ENCODE measurements at places on chromosomes 11 and 22.
A peak's percentile ranks its signal among the peaks of the same experiment; 100 is the strongest.

GRCh38 chr22:38114484-38115398, 4.3 kb upstream of the BAIAP2L2 start:
- H3K27me3 ChIP-seq, result no peaks in the 10 kb centered on the region
- peaks cover 7% of the 10 kb centered on the region for H3K4me1 ChIP-seq
- DNase-seq, result peak; percentile 86
- no peaks in the 10 kb centered on the region for H3K36me3 ChIP-seq
- no peak overlapping the region for H3K4me3 ChIP-seq

DNA sequence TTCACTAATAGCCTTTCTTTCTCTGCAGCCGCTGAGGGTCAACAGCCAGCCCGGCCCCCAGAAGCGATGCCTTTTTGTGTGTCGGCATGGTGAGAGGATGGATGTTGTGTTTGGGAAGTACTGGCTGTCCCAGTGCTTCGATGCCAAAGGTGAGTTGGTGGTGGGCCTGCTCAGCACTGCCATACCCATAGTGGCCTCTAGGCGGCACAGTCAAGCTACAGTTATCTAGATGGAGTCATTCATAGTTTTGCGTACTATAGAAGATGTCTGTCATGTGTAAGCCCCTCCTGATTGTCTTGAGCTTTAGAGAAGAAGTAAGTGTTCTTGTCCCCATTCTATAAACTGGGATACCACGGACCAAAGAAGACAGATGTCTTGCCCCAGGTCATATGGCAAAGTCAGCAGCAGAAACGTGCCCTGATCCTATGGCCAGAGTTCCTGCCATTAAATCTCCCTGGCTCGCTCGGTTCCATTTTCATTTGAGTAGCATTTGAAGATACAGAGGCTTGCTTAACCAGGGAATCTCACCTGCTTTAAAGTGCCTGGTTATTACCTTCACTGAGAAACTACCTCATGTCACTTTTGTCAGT, 42.1 kb upstream of the CRTAM start:
- peak; percentile 76 for DNase-seq
- no peaks in the 10 kb centered on the region for H3K27me3 ChIP-seq
- H3K27ac ChIP-seq, result no peak overlapping the region
- no peaks in the 10 kb centered on the region for H3K4me1 ChIP-seq
- H3K36me3 ChIP-seq, result peaks cover 59% of the 10 kb centered on the region

- DNase-seq, result no peak
- no peaks in the 10 kb centered on the region for H3K4me1 ChIP-seq
- H3K36me3 ChIP-seq, result no peaks in the 10 kb centered on the region
- no peak overlapping the region for H3K27ac ChIP-seq
Measured at GRCh38 chr11:103920449-103920848, 116.0 kb upstream of the DDI1 start.

GRCh38 chr11:112650527-112650926, 310.7 kb upstream of the NCAM1 start:
- no peak overlapping the region for H3K27ac ChIP-seq
- DNase-seq, result no peak
- peaks cover 2% of the 10 kb centered on the region for H3K27me3 ChIP-seq
- no peaks in the 10 kb centered on the region for H3K4me1 ChIP-seq
- H3K4me3 ChIP-seq, result no peak overlapping the region

DNA sequence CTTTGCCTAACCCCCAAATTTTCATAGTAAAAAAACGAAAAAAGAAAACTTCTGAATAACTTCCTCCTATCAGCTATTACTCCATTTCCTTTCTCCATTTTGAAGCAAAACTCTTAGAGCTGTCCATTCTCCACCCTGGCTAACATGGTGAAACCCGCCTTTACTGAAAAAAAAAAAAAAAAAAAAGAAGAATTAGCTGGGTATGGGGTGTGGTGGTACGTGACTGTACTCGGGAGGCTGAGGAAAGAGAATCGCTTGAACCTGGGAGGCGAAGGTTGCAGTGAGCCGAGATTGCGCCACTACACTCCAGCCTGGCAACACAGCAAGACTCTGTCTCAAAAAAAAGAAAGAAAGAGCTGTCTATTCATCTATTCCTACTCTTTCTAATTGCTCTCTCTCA, 11.3 kb upstream of the NXF1 start:
- H3K27me3 ChIP-seq, result no peaks in the 10 kb centered on the region
- H3K36me3 ChIP-seq, result peaks cover 20% of the 10 kb centered on the region
- peaks cover 1% of the 10 kb centered on the region for H3K4me1 ChIP-seq
- DNase-seq, result no peak

- no peak for DNase-seq
- H3K4me3 ChIP-seq, result no peak overlapping the region
Measured at GRCh38 chr11:117629146-117629545, 167.9 kb downstream of the DSCAML1 start.

GRCh38 chr11:70397983-70398833, at the start of gene CTTN:
TSS of gene CTTN (plus strand) at chr11:70398529. CDS start at chr11:70407298, 8,769 bp downstream.
- peak within 1 kb of the TSS; percentile 61 for H3K27ac ChIP-seq
- peak within 1 kb of the TSS; percentile 60 for H3K4me3 ChIP-seq
- peaks cover 27% of the 10 kb centered on the region for H3K4me1 ChIP-seq
- DNase-seq, result peak; percentile 65
- H3K27me3 ChIP-seq, result peaks cover 59% of the 10 kb centered on the region

- H3K4me3 ChIP-seq, result no peak overlapping the region
- no peaks in the 10 kb centered on the region for H3K36me3 ChIP-seq
- no peaks in the 10 kb centered on the region for H3K27me3 ChIP-seq
- H3K4me1 ChIP-seq, result no peaks in the 10 kb centered on the region
- H3K27ac ChIP-seq, result no peak overlapping the region
Measured at GRCh38 chr11:15720460-15720859, 605.7 kb downstream of the INSC start.

GRCh38 chr11:59782080-59782479, 26.9 kb downstream of the STX3 start:
- DNase-seq, result no peak
- peak overlapping the region; percentile 80 for H3K27ac ChIP-seq
- H3K36me3 ChIP-seq, result peaks cover 90% of the 10 kb centered on the region
- H3K4me3 ChIP-seq, result no peak overlapping the region

DNA sequence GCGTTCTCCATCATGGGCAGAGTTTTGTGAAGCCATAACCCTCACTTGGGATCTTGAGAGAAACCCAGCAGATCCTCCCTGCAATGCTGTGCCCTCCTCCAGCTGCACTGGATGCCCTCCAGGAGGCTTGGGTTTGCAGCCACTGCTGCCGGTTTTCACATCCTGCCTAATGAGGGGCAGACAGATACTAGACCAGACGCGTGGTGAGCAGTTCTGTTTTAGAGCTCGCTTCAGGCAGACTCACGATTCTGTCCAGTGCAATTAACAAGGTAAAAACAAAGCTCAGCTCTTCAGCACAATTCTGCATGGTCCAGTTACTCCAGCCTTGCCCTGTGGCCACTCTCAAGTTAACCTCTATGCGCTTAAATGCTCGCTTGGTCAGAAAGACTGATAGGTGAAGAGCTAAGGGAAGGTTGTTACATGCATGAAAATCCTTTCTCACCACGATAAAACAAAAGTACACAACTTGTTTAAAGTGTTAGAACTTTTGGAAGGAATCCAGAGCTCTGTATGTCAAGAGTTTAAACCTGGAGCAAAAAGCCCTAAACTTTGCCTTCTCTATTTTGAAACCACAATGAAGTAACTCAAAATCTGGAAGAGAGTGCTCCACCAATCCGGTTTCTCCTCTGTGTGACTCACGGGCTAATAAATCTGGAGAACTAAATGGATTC, 292.3 kb upstream of the FAT3 start:
- no peak for DNase-seq
- H3K36me3 ChIP-seq, result no peaks in the 10 kb centered on the region
- no peak overlapping the region for H3K4me3 ChIP-seq
- H3K27ac ChIP-seq, result no peak overlapping the region
- no peaks in the 10 kb centered on the region for H3K27me3 ChIP-seq

GRCh38 chr11:16738947-16739815, 734 bp downstream of the C11orf58 start:
- no peaks in the 10 kb centered on the region for H3K27me3 ChIP-seq
- H3K36me3 ChIP-seq, result peaks cover 17% of the 10 kb centered on the region
- DNase-seq, result no peak
- no peak overlapping the region for H3K27ac ChIP-seq
- peaks cover 20% of the 10 kb centered on the region for H3K4me1 ChIP-seq

- H3K27ac ChIP-seq, result no peak overlapping the region
- H3K4me1 ChIP-seq, result no peaks in the 10 kb centered on the region
- peaks cover 2% of the 10 kb centered on the region for H3K27me3 ChIP-seq
- no peak overlapping the region for H3K4me3 ChIP-seq
- H3K36me3 ChIP-seq, result no peaks in the 10 kb centered on the region
Measured at GRCh38 chr11:93225662-93226061, 27.9 kb upstream of the SLC36A4 start.

- H3K27ac ChIP-seq, result no peak overlapping the region
- peaks cover 8% of the 10 kb centered on the region for H3K27me3 ChIP-seq
- DNase-seq, result no peak
- H3K4me3 ChIP-seq, result no peak overlapping the region
- no peaks in the 10 kb centered on the region for H3K36me3 ChIP-seq
Measured at GRCh38 chr11:130418756-130419155, 9.7 kb downstream of the ADAMTS8 start.

DNA sequence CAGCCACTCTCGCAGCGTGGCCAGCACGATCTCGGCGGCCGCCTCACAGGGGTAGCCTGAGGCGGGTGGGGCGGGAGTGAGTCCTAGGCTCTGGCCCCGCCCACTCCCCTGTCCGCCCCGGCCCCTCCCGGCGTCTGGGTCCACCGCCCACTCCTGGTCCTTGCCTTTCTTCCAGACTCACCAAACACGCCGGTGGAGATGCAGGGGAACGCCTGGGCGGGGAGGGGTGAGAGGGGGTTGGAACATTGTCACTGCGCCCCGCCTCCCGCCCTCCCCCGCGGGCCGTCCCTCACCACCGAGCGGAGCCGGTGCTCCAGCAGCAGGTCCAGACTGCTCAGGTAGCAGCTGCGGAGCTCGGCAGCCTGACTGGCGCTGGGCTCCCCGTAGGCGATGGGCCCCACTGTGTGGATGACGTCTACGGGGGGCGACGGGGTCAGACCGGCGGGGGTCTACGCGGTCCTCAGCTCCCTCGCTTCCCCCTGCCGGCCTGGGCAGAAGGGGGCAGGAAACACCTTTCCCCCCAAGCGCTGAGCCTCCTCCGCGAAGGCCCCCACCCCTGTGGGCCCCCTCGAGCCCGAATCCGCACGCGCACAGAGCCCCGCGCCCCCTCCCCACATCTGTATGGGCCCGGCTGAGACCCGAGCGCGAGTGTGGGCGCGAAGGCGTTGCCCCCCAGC, 13.2 kb downstream of the OTUB1 start:
- peaks cover 26% of the 10 kb centered on the region for H3K4me1 ChIP-seq
- peak; percentile 42 for DNase-seq
- H3K4me3 ChIP-seq, result no peak overlapping the region
- H3K36me3 ChIP-seq, result peaks cover 28% of the 10 kb centered on the region
- no peaks in the 10 kb centered on the region for H3K27me3 ChIP-seq

GRCh38 chr11:74546752-74547151, 45.6 kb upstream of the POLD3 start:
- H3K4me3 ChIP-seq, result no peak overlapping the region
- H3K27me3 ChIP-seq, result peaks cover 13% of the 10 kb centered on the region
- no peaks in the 10 kb centered on the region for H3K4me1 ChIP-seq
- no peak for DNase-seq

DNA sequence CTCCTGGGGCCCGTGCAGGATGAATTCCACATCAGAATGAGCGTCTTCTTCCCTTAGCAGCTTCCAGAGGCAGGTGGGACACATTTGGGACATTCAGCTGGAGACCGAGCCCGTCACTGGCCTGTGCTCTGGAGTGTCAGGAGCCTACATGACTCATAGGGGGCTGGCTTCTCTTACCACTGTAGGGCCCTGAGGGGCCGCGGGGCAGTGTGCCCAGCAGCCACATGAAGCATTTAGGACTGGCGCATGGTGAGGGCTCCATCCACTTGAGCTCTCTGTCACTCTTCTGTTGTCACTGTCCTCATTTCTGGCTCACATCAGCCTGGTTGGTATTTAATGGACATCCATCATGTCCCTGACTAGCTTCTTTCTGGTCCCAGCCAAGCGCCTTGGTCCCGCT, 38.0 kb upstream of the TEF start:
- H3K36me3 ChIP-seq, result peaks cover 18% of the 10 kb centered on the region
- H3K27me3 ChIP-seq, result no peaks in the 10 kb centered on the region
- no peak overlapping the region for H3K4me3 ChIP-seq
- H3K27ac ChIP-seq, result no peak overlapping the region
- H3K4me1 ChIP-seq, result peaks cover 5% of the 10 kb centered on the region
- no peak for DNase-seq

DNA sequence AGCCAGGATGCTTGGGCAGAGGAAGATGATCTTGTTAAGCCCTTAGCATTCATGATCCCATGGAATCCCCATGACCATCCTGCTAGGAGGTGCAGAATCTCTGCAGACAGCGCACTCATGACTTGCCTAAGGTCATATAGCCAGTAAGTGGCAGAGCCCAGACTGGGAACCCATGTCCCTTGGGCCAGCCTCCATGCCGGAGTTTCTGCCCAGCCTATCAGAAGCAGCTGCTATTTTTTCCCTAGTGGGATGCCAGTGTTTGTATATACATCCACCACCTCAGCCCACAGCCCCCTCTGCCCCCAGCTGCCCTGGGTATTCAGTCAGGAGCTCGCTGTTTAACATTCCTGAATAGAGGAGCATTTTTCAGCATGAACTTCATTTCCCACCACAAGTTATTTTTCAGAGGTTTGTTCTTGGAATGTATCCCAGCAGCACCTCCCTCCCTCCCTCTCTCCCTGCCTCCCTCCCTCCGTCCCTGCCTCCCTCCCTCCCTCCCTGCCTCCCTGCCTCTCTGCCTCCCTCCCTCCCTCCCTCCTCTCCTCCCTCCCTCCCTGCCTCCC, 34.4 kb upstream of the SUSD2 start:
- H3K4me1 ChIP-seq, result peaks cover 75% of the 10 kb centered on the region
- H3K27ac ChIP-seq, result no peak overlapping the region
- no peaks in the 10 kb centered on the region for H3K27me3 ChIP-seq
- peaks cover 19% of the 10 kb centered on the region for H3K36me3 ChIP-seq
- no peak for DNase-seq

GRCh38 chr11:67376873-67377808, 3.7 kb upstream of the CLCF1 start:
- peaks cover 27% of the 10 kb centered on the region for H3K4me1 ChIP-seq
- no peak overlapping the region for H3K4me3 ChIP-seq
- peaks cover 40% of the 10 kb centered on the region for H3K27me3 ChIP-seq
- no peak overlapping the region for H3K27ac ChIP-seq
- no peaks in the 10 kb centered on the region for H3K36me3 ChIP-seq

GRCh38 chr11:70250876-70251658, 19.4 kb upstream of the PPFIA1 start:
- H3K27ac ChIP-seq, result no peak overlapping the region
- no peak for DNase-seq
- H3K4me3 ChIP-seq, result no peak overlapping the region
- H3K4me1 ChIP-seq, result no peaks in the 10 kb centered on the region
- H3K36me3 ChIP-seq, result no peaks in the 10 kb centered on the region

DNA sequence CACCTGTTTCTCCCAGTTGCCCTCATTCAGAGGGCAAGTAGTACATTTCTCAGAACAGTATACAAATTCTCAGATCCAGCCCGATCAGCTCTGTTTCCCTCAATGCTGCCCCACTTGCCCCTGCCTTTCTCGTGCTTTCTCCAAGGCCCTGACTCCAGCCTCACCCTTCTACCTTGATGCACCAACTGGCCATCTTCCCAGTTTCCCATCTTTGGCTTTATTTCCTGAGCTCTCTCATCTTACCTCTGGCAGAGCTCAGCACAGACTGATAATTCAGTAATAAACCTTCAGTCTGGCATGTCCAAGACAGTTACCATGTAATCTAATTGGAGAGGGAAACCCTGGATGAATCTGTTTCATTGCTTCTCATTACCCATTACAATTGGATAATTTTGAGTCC, 184.5 kb upstream of the ISX start:
- no peak for DNase-seq
- H3K27ac ChIP-seq, result no peak overlapping the region
- H3K27me3 ChIP-seq, result no peaks in the 10 kb centered on the region
- no peaks in the 10 kb centered on the region for H3K4me1 ChIP-seq
- H3K36me3 ChIP-seq, result no peaks in the 10 kb centered on the region
- H3K4me3 ChIP-seq, result no peak overlapping the region

All from activated CD8-positive, alpha-beta T cell treated with anti-CD3 and anti-CD28 coated beads, Interleukin-2, amount 10 ng/mL, durations not matched to agents 7 days and 5 days (primary cell).